GF-D8 (cell line): ENCODE measurements at places on chromosomes 16 and 17.

GRCh38 chr16:83843657-83844056 lies 35.9 kb downstream of the HSBP1 start:
- peak; percentile 20 for DNase-seq

DNA sequence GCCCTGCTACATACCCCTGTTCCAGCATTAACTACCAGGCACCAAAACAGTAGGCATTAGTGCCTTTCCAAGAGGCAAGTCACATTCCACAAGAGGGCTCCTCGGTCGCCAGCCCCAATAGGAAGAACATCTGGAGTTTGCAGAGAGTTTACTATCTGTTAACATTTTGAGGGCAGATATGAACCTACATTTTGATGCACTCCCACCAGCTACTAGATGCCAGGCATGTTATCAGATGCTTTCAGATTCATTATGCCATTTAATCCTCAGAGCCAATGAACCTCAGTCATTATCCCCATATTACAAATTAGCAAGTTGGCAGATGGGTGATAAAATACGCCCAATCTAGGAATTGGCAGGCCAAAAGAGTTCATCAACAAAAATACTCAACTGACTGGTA lies 4.2 kb upstream of the CMTM2 start:
- DNase-seq = no peak

DNA sequence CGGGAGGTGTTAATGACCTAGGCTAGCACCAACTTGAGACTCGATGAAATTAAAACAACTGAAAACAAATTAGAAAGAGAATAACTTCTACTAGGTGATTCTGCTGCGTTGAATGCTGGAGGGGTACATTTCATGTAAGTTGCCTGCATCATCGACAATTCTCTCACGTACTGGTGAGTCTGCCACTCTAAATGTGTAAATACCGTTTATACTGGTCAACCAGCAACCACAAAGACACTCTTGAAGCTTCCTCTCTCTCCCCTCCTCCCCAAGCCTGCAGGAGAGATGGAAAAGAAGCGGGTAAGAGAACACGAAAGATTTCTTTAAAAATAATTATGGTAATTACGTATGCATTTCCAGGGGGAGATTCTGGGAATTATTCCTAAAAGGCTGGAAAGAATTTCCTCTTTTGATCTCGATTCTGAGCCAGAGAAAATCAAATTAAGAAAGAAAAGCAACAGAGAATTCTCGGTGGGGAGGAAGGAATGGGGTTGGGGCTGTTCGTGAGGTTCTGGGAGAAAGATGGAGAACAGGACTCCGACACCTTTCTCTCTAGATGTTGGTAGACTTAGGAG lies 68.6 kb upstream of the MRTFB start:
- DNase-seq = no peak

GRCh38 chr17:48241131-48241591 lies 133.6 kb downstream of the SNX11 start:
- DNase-seq = peak; percentile 54
